ENCODE measurements at places on chromosomes 2 and 18.

- no peak for DNase-seq
Measured at GRCh38 chr18:58753976-58754375, 82.7 kb downstream of the MALT1 start.

DNA sequence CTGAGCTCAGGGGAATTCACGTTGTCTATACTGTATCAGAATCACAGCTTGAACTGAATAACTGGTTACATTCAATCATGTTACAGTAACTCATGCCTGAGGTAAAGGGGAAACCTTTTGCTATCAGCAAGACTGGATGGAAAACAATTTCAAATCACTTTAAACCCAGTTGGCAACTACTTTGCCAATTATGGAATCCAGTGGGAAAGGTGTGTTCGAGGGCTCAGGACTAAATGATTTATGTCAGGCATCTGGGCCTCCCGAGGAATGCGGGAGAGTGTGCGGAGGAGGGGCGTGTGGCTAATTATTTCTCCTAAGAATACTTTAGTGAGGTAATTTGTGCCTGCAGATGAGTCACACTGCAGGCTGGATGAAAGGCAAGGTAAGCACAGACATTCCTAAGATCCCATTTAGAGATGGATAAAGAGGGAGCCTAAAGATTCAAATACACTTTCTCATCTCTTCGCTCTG is 100.1 kb downstream of the HRH4 start:
- no peak for DNase-seq

GRCh38 chr2:20501974-20502373 is 55.1 kb downstream of the RHOB start:
- peak; percentile 94 for DNase-seq

DNA sequence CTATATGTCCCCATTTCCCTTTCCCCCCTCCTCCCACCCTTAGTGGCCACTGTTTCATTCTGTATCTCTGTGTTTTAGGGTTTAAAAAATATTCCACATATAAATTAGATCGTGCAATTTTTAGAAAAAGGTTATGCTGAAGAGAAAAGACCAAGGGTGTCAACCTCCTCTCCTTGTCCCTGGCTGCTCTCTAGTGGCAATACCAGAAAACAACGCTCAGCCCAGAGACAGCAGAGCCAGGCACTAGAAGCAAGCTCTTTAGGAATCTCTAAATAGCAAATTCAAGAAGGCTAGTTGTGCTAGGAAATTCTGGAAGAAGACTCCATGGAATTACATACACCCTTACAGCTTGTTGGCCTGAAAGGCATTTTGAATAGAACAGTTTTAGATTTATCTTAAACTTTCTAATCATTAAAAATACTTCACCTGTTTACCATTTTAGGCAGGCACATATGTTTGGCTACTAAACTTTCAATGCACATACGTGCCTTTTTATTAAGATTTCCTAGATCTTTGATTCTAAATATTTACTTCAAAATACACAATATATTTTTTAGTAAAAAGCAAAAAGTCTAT is 35.1 kb upstream of the RASGRP3 start:
- DNase-seq: peak; percentile 28

DNA sequence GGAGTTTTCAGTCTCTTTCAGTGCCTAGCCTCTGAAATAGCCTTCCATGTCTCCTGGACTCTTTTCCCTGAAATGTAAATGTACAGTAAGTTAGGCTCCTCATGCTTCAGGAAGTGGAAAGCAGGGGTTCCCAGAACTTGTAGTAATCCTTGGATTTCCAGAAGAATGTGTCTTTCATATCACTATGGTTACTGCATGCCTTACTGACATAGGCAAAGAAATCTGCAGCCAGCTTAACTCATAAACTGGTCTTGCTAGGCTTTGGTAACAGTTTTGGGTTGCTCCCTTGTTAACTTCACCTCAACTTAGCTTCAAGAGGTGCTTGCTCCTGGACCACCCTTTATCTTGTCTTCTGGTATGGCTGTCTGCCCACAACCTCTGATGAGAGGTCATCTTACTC is 686.8 kb upstream of the DDX18 start:
- no peak for DNase-seq

All from non-pigmented ciliary epithelial cell (primary cell).